GM23338 (cell line): ENCODE measurements at places on chromosomes 1 and 21. TPM values are rescaled to one million over a fixed set of nuclear protein-coding genes. Genes with fewer than 3 reads are reported as not detected.

Gene DAB1
- 9.5 and 12.8 TPM in 2 replicates for polyA plus RNA-seq

Gene LCE1D
- polyA plus RNA-seq, result not detected in 2 replicates

Gene FGGY
- 8.5 and 10.9 TPM in 2 replicates for polyA plus RNA-seq

Gene CELA3A
- not detected in 2 replicates for polyA plus RNA-seq

Gene RGS4
- polyA plus RNA-seq, result 0.24 and 0.32 TPM in 2 replicates

Gene TLR5
- 0.39 and 1.3 TPM in 2 replicates for polyA plus RNA-seq

Gene SUSD4
- 2.3 and 2.7 TPM in 2 replicates for polyA plus RNA-seq

Gene PDC
- not detected in 2 replicates for polyA plus RNA-seq

Gene LAX1
- not detected in 2 replicates for polyA plus RNA-seq

Gene MROH7
- not detected in 2 replicates for polyA plus RNA-seq
